CD4-positive, alpha-beta T cell treated with Interleukin-17A for 4 hours (primary cell): ENCODE measurements at places on chromosomes 12 and 14.

DNA sequence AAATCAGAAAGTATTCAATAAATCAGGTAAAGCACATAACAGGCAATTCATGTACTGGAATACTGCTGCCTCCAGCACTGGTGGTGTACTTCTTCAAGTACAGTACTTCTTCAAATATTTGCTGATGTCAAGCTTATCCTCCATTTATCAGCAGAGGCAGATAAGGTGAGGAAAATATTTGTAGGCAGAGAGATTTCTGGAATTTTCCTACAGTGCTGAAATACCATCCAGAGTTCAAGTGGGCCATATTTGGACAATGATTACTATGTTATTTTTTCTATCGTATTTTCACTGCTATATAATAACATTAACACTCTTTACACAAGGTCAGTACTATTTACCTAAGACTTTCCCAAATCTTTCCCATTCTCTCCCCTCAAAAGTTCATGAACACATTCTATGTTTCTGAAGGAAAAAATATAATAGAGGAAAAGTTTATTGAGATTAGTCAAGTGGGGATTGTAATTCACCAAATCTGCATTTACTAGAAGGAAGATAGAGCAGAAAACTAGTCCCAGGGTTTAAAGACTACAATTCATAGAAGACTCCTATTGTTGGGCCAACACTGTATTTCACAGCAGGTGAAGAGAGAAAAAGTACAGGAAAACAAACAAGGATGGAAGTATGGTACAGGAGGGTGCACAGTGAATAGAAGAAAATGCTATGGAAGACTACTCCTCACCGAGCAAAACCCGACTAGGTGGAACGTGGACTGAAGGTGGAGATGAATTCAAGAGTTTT, 141.1 kb downstream of the PAWR start:
- DNase-seq: no peak

DNA sequence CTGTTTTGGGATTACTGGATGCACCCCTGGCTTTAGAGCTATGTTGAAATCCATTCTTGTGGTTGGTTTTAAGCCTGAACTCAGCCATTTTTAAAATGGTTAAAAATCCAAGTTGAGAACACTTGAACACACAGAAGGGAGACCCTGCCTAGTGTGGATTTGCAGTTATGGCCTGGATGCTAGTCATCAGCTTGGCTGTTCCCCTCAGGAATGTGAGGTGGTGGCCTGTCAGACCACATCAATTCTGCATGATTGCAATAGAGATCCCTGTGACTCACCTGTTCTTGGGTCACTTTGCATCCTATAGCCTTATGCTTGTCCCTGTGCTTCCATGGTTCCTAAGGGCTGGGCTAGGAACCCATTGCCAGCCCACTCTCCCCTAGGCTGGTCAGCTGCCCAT, 454.1 kb downstream of the ATP23 start:
- DNase-seq: no peak

GRCh38 chr14:36974985-36975384, 197.4 kb downstream of the SLC25A21 start:
- no peak for DNase-seq

- peak; percentile 19 for DNase-seq
These were observed 181.3 kb downstream of the ITPR2 start for GRCh38 chr12:26651566-26652188.

GRCh38 chr14:32256576-32256975, 53.5 kb upstream of the RNU6-8 start:
- no peak for DNase-seq

GRCh38 chr12:92605621-92606170, 97.1 kb upstream of the PLEKHG7 start:
- DNase-seq: no peak

- no peak for DNase-seq
These were observed 58.0 kb upstream of the DAAM1 start for GRCh38 chr14:59130462-59130861.

DNA sequence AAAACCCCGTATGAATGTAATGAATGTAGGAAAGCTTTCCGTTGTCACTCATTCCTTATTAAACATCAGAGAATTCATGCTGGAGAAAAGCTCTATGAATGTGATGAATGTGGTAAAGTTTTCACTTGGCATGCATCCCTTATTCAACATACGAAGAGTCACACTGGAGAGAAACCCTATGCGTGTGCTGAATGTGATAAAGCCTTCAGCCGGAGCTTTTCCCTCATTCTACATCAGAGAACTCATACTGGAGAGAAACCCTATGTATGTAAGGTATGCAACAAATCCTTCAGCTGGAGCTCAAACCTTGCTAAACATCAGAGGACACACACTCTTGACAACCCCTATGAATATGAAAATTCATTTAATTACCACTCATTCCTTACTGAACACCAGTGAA, 23.8 kb downstream of the ZNF891 start:
- DNase-seq: no peak

DNA sequence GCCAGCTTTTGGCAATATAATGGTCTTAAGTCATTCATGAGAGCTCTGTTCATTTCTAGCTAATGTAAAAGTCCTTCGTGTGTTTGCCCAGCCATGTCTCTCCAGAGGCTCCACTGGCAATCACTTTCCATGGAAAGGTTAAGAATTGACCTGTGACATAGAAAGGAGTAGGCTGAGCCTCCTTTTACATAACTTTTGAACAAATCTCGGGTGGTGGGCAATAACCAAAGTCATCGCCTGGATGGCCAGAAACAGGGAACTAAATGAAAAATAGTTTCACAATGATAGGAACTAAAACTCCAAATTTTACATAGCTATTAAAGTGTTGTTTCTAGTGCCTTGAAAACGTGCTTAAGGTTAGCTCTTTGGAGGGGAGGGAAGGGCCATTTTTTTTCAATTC, 6.5 kb downstream of the BHLHE41 start:
- DNase-seq: no peak

DNA sequence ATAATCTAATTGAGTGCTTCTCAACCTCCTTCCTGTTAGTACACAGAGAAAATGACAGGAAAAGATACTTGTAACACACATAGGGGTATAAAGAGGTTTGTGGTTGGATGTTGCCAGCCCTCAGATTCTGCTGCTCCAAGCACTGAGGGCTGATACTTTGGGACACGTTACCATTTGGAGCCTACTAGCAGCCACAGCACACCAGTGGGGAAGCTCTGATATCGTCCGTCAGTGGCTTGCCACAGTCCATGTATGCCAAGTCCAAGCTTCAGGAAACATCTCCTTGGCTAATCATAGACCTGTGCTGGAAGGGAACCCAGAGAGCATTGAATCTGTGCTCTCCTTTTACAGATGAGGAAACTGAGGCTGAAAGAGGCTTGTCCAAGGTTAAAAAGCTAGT, 22.3 kb downstream of the B4GALNT3 start:
- no peak for DNase-seq

- no peak for DNase-seq
These were observed 236.3 kb downstream of the SLC25A21 start for GRCh38 chr14:36935976-36936678.

- DNase-seq: no peak
These were observed 143.3 kb downstream of the NTF3 start for GRCh38 chr12:5575232-5575631.

- DNase-seq: no peak
These were observed 164.6 kb downstream of the SLC15A5 start for GRCh38 chr12:16112612-16113560.

DNA sequence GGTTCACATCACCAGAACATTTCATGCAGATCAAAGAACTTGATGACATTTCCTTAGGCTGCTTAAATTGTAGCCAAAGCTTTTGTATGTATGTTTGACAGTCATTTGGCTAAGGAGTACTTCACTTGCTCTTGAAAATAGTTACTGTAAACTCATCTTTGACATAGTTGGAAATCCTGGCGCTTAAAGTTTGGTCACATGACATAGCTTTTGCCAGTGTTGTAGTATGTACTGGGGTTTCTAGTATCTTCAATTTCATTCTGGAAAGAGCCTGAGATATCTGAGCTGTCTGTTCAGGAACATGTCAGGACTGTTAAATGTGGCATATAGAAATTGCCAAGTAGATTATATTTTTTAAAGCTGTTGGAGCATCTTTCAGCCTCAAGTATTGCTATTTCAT, 55.7 kb downstream of the WDR20 start:
- no peak for DNase-seq

DNA sequence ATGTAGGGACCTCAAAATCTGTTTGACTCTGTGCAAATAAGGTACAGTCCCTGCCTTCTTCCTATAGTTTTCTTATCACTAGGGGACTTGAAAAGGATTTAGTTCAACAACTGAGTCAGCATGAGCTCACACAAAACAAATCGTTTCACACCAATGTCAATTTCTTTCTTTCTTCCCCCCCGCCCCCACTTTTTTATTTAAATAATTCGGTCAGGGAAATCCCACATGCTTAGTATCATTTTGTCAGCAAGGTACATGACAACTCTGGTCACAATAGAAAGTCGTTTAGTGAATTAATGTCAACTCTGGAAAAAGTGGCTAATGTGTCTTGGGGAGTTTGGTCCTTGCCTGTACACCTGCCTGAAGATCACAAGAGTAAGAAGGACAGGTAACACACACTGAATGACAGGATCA, 232.2 kb upstream of the PLEKHG7 start:
- DNase-seq: no peak

GRCh38 chr12:8058506-8058905, 7.7 kb downstream of the C3AR1 start:
- no peak for DNase-seq

DNA sequence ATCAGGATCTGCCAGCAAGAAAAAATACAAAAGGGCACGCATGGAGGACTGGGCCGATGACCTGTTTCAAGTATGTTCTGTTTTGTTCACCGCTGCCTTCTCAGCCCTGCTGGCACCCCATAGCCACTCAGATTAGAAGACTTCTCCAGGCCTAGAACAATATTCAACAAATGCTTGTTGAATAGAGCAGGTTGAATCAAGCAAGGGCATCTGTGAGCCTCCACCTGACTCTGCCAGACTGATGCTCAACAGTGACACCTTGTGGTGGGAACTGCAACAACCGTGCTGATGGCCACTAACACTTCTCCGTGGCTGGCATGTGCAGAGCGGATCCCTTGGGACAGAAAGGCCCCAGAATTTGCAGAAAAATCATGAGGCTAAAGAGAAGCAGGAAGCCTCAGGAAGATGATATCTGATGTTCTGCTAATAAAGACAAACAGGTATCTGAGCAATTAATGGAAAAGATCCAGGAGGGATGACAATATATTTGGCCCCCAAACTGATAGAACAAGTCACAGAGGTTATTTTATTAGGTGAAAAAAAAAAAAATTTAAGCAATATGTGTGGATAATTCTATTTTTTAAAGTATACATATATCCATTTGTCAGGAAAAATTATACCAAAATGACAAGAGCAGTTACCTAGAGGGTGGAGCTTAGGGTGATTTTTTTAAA, 114.3 kb downstream of the KSR2 start:
- DNase-seq: peak; percentile 20

- DNase-seq: no peak
These were observed 27.5 kb downstream of the ADGRD1 start for GRCh38 chr12:130981074-130981742.

GRCh38 chr12:99745121-99745520, 97.6 kb downstream of the GARIN6 start:
- DNase-seq: no peak

GRCh38 chr12:118144499-118144898, 8.6 kb downstream of the PEBP1 start:
- DNase-seq: no peak
